T-helper 17 cell (primary cell): ENCODE measurements at places on chromosomes 11 and 22. TPM values are rescaled to one million over a fixed set of nuclear protein-coding genes. Genes with fewer than 3 reads are reported as not detected.

Gene MIOX
- not detected for total RNA-seq

Gene ISX
- not detected for total RNA-seq

Gene GLYAT
- not detected for total RNA-seq

Gene CALCA
- total RNA-seq: not detected

Gene TUBA8
- total RNA-seq: 27.0 TPM

Gene CYB561A3
- total RNA-seq: 32.4 TPM

Gene SCUBE1
- total RNA-seq: not detected

Gene OR2AG1
- total RNA-seq: not detected

Gene MTA2
- total RNA-seq: 140 TPM

Gene APOL4
- 0.22 TPM for total RNA-seq

Gene LRRC74B
- total RNA-seq: 0.10 TPM

Gene KDM4D
- total RNA-seq: 0.23 TPM

Gene SLC1A2
- total RNA-seq: not detected

Gene HEPHL1
- not detected for total RNA-seq

Gene DBX1
- total RNA-seq: not detected

Gene KCTD14
- total RNA-seq: 0.17 TPM

Gene AQP11
- 0.16 TPM for total RNA-seq

Gene PATE4
- not detected for total RNA-seq

Gene MMP11
- total RNA-seq: 1.2 TPM

Gene DTX4
- total RNA-seq: 1.1 TPM
